ENCODE measurements at places on chromosomes 1 and 21.

DNA sequence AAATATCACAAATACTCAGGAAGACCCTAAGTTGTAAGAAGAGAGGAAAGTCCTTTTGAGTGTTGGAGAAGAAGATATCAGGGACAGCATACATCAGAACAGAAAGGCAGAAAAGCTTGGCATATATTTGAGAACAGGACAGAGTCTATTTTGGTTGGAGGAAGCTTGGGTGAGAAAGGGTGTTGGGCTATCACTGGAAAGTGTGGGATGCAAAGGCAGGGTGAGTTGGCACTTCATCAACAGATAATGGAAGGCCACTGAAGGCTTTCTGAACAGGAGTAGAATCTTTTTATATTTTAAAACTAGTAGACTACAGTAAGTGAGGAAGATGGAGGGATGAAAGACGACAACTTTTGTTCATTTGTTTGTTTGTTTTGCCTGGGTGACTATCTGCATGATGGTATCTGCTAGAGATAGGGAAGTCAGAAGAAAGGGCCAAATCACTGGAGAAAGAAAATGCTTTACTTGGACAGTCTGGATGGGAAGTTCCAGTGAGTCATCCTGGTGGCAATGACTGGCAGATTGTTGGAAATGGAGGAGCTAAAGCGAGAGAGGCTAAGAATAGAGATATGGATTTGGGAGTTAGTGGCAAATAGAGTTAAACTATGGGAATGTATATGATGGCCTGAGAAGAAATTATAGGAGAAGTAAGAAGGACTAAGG lies 33.7 kb upstream of the KCNA2 start:
- no peak for DNase-seq

DNA sequence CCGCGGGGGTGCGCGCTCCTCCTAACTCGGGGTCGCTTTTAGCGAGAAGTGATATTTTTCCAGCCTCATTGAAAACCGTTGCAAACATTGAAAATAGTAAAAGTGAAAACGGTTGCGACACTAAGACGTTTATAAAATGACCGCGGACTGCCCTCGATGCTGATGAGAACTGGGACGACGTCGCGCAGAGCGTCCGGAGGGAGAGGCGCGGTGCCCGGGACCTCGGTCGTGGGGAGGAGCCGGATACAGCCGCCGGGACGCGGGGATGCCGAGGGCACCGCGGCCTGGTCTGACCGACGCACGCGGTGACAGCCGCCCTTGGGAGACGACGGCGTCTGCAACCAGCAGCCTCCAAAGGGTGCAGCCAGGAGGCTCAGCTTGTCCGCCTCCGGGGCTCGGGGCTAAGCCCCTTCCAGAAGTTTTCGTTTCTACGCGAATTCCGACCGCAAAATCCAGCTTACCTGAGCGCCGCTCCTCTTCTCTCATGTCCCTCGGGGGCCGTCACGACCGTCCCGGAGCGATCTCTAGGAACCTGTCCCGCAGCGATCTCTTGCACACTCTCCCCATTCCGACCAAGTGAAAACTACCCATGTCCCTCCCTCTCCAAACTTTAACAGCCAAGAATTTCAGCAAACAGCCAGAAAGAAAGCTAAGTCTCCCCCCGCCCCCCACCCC lies 144.4 kb upstream of the ETS2 start:
- DNase-seq = no peak

DNA sequence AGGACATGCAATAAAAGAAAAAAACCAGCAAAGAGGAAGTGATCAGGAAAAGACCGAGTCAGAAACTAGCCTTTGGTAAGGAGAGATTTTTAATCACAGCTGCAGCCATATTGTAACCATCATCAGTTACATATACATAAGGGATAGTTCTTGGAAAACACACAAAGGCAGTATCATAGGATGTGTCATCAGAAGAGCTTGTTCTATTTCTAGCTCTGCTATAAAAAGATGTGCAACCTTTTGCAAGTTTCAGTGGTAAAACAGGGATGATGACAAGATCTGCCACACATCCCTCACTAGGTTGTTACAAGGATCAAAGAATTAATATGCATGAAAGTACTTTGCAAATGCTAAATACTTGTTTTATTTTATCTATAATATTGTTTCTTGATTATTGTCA lies 342.0 kb downstream of the VAV3 start:
- no peak for DNase-seq

- DNase-seq = no peak
Measured at GRCh38 chr21:44708866-44709425, 2.4 kb downstream of the TSPEAR start.

DNA sequence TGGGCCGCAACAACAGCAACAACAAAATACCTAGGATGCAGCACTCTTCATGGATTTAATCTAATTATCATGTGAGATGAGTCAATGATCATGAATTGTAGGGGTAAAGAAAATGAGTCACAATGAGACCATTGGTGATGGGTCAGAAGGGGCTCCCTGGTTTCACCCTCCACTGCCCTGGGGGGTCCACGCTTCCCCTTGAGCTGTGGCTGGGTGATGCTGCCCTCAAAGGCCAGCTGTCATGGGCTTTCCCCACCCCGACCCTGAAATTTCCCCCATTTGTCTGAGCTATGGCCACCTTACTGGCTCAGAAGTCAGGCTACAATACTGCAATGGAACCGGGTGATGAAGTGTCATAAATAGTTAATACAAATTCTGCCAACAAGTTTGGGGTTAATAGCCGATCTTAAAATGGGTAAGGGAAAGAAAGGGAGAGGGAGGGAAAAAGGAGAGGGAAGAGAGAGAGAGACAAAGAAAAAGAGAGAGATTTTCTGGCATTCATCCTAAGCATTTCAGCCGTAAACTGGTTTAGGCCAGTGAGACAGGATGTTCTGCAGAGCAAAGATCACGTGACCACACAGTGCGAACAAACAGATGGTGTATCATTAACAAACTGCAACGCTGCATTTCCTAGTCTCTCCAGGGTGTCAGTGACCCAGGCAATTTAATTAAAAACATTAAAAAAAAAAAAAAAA lies 143.4 kb upstream of the ERRFI1 start:
- peak; percentile 57 for DNase-seq

DNA sequence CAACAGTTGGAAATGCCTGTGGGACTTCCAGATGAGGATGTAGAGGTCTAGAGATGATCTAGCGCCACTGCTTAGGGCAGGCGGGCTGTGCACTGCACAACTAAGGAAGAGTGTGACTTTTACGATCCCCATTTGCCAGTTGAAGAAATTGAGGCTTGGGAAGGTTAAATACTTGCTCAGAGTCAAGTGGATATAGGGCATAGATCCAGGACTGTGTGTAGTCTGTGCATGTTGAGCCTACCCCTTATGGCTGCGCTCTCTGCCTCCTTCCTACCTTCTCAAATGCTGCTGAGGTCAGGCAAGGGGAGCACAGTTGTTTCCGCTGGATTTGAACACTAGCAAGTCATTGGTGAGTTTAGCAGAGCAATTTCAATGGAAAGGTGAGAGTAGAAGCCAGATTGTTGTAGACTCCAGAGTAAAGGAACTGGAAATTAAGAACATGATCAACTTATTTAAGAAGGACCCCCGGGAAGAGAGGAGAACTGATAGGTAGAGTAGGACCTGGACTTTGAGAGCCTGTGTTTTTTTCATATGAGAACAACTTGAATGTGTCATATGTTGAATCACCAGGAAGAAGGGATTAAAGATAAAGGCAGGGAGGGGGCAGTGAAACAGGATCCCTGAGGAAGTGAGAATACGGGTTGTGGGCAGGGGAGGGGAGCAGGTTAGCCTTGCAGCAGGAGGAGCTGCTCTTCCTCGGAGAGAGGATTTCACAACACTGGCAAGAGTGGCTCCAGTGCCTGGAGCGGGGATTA lies 2.7 kb downstream of the CAPN2 start:
- DNase-seq = no peak

- no peak for DNase-seq
Measured at GRCh38 chr1:180186831-180187230, 32.2 kb downstream of the QSOX1 start.

- no peak for DNase-seq
Measured at GRCh38 chr1:47181955-47182675, 7.7 kb downstream of the PDZK1IP1 start.

- DNase-seq = no peak
Measured at GRCh38 chr1:55034476-55035133, 4.7 kb upstream of the PCSK9 start.
